Stimulated activated CD8-positive, alpha-beta memory T cell treated with anti-CD3 and anti-CD28 coated beads, Interleukin-12 subunit alpha, Interleukin-12 subunit beta, amount 100 ng/mL, for 4 hours (primary cell): ENCODE measurements at places on chromosomes 11 and 22.

GRCh38 chr11:116963813-116964212 is 126.4 kb upstream of the APOA1 start:
- DNase-seq = no peak

DNA sequence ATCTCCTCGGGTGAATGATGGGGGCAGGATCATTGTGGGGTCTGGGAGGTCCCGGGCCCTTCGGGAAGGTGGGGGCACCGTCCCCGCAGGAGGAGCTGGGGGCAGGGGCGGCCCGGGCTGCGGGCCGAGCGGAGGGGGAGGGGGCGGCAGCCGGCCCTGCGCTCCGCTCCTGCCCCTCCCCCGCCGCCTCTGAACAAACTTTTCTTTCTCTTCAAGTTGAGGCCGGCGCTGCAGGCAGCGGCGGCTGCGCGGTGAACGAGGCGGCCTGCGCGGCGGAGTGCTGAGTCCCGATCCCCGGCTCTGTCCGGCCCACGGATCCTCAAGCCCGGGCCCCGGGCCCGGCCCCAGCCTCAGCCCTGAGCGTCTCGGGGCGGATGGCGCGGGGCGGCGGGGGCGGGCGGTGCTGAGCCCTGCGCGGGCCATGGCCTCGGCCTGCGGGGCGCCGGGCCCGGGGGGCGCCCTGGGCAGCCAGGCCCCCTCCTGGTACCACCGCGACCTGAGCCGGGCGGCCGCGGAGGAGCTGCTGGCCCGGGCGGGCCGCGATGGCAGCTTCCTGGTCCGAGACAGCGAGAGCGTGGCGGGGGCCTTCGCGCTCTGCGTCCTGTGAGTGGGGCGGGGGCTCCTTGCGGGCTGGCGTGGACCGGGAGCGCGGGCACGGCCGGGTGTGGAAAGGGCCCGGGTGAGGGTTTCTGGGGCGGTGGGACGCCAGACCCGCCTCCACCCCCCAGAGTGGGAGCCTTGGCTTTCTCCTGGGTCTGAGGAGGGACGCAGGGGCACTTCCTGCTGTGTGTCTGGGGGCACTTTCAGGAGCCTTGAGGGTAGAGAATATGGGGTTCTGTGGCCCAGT is at the start of gene INPPL1:
Gene INPPL1, plus strand, starts transcription at position 204 of the 847 bp plus-strand sequence. Its CDS starts 218 bp downstream, at position 422.
- DNase-seq = peak; percentile 21

GRCh38 chr22:17792299-17792698 is 18.0 kb upstream of the BID start:
- no peak for DNase-seq

DNA sequence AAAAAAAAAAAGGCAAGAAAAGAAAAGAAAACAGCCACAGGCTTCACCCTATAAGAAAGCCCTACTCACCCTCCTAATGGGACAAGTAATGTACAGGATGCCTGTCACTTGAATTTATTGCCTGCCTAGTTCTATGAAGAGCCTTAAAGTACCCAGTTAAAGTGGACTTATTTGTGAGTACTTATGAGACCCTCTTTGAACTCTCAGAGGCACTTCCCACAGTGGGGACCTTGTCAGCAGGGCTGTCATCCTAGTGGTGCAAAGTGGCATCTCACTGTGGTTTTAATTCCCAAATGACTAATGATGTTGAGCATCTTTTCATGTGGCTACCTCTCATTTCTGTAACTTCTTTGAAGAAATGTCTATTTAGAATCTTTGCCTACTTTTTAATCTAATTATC is 41.8 kb upstream of the BARX2 start:
- no peak for DNase-seq

DNA sequence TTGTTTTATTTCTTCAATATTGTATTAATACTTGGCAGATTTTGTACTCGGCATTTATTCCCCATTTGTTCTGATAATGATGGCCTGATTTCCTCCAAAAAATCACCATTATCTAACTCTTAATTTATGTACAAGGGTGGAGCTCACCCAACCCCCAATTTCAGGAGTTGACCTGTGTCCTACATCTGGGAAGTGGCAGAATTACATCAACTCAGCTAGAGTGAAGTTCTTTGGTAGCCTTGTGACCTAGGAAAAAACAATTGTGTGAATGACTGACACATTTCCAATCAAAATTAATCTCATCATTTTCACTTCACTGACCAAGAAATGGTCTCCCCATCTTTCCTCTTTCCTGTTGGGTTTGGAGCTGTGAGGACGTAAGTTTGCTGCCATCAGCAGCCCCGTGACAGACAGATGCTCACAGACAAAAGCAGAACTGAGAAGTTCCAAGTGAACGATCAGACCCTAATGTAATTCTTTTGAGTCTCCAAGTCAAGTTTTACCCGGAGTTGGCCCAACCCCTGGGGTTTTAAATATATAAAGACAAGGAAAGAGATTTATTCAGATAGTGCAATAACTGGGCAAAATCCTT is 16.6 kb upstream of the MS4A6E start:
- no peak for DNase-seq

- no peak for DNase-seq
These were observed 5.5 kb upstream of the GAB4 start for GRCh38 chr22:17013396-17014100.

DNA sequence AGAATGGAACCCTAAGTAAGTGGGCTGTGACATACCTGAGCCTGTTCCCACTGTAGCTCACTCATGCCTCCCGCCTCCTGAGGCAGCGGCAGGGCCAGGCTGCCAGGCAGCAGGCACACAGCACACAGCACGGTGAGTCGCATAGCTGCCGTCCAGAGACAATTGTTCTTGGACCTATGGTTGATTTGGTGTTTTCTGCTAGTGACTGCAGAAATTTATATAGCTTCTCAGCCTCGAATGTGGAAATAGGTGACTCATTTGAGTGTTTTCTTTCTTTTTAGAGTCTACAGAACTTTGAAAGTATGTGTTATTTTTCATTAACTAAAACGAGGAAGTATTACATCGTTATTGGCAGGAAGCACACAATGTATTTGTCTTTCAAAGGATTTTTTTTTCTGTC is at the start of gene MMP7:
Gene MMP7, minus strand, starts transcription at position 190 of the 400 bp plus-strand sequence. Its CDS starts 47 bp downstream, at position 143.
- DNase-seq = no peak

DNA sequence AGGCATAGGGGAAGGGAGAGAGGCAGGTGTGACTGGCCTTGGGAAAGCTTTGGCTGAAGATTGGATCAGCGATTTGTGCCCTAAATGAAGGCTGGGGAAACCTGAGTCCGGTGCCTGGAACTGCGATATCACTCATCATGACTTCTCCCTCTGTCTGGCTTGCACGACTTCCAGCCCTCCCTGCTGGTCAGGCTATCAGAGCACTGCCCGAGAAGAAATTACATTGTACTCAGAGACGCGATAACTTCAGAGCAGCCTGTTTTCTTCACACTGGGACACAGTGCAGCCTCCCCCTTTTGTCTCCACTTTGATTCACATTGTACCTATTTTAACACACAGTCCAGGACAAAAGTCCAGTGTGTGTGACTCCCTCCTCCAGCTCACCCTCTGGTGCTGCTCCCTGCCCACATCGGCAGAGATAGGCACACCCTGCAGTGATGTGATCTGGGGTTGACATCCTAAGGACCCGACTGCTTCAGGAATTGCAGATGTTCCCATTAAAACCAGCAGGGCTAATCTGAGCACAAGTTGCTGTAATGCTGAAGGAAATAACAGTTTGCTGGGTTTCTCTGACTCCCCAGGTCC is 62.1 kb upstream of the CADM1 start:
- DNase-seq = no peak

- DNase-seq = no peak
These were observed 187.8 kb downstream of the HIPK3 start for GRCh38 chr11:33444835-33445594.

DNA sequence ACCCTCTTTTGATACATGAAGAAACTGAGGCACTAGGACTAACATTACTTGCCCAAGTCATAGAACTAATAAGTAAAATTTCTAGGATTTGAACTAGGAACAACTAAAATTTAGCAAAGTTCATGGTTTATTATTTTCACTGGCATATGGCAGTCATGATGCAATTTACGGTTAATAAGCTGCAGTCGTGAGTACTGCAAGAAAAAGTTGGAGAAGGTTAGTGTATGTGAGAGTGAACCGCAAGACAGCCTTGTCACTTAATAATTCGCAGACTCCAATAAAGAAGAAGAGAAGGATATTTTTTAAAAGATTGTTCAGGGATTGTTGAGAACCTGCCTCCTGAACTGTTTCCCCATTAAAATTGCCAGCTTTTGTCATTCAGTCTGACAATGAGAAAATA is 663.4 kb upstream of the TENM4 start:
- DNase-seq = no peak

DNA sequence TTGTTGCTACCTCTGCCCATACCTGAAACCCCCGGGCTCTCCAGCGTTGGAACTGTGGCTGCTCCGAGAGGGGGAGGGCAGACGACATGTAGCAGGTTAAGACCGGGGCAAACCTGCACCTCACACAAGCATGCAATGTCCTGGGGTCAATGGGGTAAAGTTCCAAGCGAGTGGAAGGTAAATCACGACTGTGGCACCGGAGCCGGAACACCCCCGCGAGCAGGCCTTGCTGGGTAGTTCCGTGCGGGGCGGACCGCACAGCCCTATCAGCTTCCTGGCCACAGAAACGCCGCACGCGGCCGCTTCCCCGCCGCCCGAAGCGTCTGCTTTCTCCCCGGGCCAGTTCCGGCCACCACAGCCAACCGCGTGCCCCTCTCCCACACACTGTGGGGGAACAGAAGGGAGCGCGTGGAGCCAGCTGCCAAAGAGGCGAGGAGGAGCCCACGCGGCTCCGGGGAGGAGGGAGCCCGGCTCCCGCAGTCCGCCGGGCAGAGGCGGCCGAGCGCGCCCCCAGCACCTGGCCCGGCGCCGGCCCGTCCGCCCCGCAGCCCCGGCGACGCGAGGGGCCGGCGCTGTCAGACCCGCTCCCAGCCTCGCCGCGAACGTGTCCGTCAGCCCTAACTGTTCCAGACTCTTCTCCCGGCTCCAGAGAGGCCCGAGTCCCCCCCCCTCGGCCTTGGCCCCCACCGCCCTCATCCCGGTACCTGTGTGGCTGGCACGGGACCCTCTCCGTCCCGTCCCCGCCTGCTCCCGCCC is 1.6 kb downstream of the SPTBN2 start:
- DNase-seq = no peak

DNA sequence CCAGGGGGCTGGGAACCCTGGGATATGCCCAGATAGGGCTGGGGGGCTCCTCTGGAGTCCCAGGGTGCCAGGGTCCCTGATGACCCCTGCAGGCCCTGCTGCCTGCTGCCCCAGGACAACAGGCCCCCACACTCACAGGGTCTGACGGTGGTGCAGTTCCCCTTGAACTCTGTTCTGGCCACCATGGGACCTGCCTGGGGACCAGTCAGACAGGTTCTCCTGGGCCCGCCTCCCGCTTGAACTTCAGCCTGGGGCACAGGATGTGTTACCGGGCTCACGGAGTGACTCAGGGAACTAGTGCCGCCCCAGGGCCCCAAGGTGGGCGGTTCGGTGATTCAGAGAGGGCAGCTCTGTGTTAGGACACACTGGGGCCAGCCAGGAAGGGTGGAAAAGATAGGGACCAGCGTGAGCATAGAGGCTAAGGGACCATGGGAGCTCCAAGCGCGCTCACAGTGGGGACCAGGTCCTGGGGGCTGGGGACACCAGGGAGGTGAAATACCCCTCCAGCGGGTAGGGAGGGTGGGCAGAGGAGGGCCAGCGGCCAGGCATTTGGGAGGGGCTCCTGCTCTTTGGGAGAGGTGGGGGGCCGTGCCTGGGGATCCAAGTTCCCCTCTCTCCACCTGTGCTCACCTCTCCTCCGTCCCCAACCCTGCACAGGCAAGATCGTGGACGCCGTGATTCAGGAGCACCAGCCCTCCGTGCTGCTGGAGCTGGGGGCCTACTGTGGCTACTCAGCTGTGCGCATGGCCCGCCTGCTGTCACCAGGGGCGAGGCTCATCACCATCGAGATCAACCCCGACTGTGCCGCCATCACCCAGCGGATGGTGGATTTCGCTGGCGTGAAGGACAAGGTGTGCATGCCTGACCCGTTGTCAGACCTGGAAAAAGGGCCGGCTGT is 21.5 kb upstream of the TXNRD2 start:
- DNase-seq = no peak

- DNase-seq = peak; percentile 21
These were observed 112.9 kb downstream of the SPON1 start for GRCh38 chr11:14075118-14076078.
